CD8-positive, alpha-beta memory T cell (primary cell): ENCODE measurements at places on chromosomes 4 and X.

- no peaks in the 10 kb centered on the region for H3K27me3 ChIP-seq
- no peaks in the 10 kb centered on the region for H3K4me1 ChIP-seq
- H3K4me3 ChIP-seq: no peak overlapping the region
- DNase-seq: no peak
Measured at GRCh38 chr4:119087656-119088055, 48.0 kb upstream of the MYOZ2 start.

DNA sequence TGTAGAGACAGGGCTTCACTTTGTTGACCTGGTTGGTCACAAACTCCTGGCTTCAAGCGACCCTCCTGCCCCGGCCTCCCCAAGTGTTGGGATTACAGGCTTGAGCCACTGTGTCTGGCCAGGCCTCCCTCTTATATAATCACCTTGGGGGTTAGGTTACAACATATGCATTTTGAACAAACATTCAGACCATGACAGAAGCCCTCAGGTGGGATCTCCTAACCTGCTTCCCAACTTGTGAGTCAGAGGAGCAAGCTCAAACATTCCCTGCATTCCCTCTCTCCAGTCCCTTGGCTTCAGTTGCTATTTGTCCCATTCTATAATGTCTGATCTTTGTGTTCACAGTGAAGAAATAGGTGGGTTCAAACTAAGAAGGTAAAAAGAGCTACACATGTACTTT lies 76.5 kb upstream of the NRK start:
- no peaks in the 10 kb centered on the region for H3K27me3 ChIP-seq
- no peak overlapping the region for H3K27ac ChIP-seq
- H3K4me1 ChIP-seq: no peaks in the 10 kb centered on the region
- no peaks in the 10 kb centered on the region for H3K36me3 ChIP-seq
- no peak overlapping the region for H3K4me3 ChIP-seq

DNA sequence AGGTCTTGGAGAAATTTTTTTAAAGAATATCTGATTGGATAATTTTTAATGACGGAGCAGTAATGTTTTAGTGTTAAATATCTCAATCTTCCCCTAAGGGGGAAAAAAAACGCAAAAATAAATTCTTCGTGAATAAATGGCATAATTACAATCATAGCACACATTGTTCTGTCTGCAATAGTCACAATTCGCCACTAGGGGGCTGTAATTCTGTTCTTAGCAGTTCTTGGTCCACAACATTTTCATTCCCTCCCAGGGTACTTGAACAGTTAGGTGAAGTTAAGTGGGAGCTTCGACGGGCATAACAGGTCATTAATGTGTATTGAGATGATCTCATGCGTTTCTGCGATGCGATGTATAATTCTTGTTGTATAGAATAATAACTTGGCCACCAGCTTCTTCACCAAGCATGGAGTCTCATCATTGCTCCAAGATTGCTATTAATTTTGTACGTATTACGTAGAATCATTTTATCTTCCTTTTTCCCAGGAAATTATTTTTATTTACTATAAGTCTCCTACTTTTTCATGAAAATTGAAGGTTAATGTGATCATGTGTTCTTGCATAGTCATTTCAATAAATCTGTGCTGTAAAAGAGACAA lies 27.2 kb downstream of the HTR2C start:
- no peak overlapping the region for H3K4me3 ChIP-seq
- H3K4me1 ChIP-seq: no peaks in the 10 kb centered on the region
- H3K27me3 ChIP-seq: no peaks in the 10 kb centered on the region
- DNase-seq: peak; percentile 8
- H3K36me3 ChIP-seq: no peaks in the 10 kb centered on the region

DNA sequence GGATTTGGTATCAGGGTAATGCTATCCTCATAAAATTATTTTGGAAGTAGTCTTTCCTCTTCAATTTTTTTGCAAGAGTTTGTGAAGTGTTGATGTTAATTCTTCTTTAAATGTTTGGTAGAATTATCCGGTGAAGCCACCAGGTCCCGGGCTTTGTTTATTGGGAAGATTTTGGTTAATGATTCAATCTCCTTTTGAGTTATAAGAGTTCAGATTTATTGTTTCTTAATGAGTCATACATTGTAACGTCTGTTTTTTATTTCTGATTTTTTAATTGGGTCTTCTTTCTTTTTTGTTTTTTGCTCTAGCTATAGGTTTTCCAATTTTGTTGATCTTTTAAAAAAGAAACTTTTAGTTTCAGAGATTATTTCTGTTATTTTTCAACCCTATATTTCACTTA lies 412.3 kb downstream of the PDGFC start:
- DNase-seq: no peak
- H3K27ac ChIP-seq: no peak overlapping the region
- no peak overlapping the region for H3K4me3 ChIP-seq
- H3K36me3 ChIP-seq: no peaks in the 10 kb centered on the region
- no peaks in the 10 kb centered on the region for H3K27me3 ChIP-seq

DNA sequence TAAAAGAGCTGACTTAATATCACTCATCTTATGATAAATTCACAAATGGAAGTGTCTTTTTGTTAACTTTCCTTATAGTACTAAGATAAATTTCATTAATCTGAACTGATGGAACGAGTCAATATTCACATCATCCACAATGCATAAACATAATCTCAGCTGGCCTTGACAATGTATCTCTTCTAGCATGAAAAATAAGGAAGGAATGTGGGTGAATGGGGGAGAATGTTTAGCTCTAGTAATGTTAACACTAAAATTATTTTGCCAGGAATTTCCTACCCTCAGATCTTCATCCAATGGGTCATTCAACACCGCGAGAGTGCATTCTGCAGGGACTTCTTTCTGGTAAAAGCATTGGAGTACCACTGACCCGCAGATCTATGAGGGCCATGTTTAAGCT lies 15.8 kb downstream of the TRPC3 start:
- DNase-seq: no peak
- no peaks in the 10 kb centered on the region for H3K36me3 ChIP-seq
- H3K27ac ChIP-seq: no peak overlapping the region
- H3K27me3 ChIP-seq: peaks cover 4% of the 10 kb centered on the region
- peaks cover 5% of the 10 kb centered on the region for H3K4me1 ChIP-seq

- no peak overlapping the region for H3K27ac ChIP-seq
- H3K36me3 ChIP-seq: no peaks in the 10 kb centered on the region
- DNase-seq: no peak
- no peaks in the 10 kb centered on the region for H3K4me1 ChIP-seq
- H3K4me3 ChIP-seq: no peak overlapping the region
- no peaks in the 10 kb centered on the region for H3K27me3 ChIP-seq
Measured at GRCh38 chr4:143375326-143376073, 38.8 kb downstream of the GAB1 start.

GRCh38 chr4:157043131-157043530 lies 32.8 kb upstream of the GLRB start:
- no peak for DNase-seq
- no peaks in the 10 kb centered on the region for H3K4me1 ChIP-seq
- no peaks in the 10 kb centered on the region for H3K27me3 ChIP-seq
- H3K36me3 ChIP-seq: no peaks in the 10 kb centered on the region
- no peak overlapping the region for H3K27ac ChIP-seq

DNA sequence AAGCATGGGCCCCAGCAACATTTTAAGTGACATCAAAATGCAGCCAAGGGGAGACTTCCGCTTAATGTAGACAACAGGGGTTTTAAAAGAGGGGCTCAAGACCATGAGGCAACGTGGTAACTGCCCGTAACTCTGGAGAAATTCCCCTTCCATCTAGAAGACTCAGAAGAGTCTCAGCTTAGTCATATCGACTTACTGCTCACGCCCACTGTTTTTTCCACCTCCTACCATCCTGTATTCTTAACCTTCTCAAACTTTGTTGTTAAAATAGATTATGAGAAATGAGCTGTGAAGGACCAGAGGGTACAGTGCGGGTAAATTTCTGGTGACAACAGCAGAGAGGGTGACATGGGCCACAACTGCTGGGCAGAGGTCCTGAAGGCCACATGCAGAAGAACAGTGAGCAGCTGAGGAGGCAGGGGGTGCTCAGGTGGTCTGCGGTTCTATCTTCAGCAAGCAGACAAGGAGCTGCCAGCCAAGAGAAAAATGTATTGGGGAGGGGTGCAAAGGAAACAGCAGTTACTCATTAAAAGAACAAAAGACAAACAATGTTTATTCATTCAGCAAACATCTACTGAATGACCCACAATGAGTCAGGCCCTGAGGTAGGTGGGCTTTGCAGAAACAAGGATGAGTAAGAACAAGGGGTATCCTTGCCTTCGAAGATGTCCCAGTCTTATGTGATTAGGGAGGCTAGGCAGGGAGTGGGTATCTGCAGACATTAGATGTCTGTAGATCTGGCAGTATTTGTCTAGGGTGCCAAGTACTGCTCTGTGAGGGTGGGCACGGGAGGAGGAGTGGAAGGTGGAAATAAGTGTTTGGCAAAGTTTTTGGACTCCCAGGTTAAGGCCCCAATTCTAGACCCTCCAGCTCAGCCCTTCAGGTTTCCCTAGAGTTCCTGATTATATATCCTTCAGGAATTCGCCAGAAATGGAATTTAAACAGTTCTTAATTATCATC lies 175.3 kb downstream of the TSPAN5 start:
- no peaks in the 10 kb centered on the region for H3K4me1 ChIP-seq
- no peak overlapping the region for H3K27ac ChIP-seq
- DNase-seq: no peak
- H3K27me3 ChIP-seq: no peaks in the 10 kb centered on the region
- H3K4me3 ChIP-seq: no peak overlapping the region

DNA sequence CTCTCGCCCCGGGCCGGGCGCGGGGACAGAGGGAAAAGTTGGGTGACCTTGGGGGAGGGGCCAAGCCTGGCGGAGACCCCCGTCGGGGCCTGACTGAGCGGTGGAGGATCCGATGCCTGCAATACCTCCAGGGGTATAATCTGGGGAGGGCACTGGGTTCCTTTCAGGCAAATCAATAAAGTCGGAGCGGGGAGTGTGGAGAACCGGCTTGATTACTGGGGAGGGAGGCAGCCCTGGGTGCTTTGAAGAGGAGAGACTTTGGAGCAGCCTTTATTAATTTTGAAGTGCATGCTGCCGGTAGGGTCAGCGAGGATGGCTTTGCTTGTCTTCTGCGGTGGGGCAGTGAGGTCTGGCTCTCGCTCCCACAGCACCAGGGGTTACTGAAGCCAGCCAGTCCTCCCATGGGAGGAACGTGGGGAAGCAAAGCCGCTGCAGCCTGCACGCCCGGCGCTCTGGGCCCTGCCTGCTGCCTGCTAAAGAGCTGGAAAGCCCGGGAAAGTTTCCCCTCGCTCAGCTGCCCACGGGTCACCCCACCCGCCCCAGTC lies 403 bp upstream of the LGI2 start:
- no peak for DNase-seq
- peaks cover 9% of the 10 kb centered on the region for H3K27me3 ChIP-seq
- H3K4me3 ChIP-seq: no peak overlapping the region

- H3K27ac ChIP-seq: no peak overlapping the region
- DNase-seq: no peak
- H3K4me3 ChIP-seq: no peak overlapping the region
Measured at GRCh38 chr4:76666944-76667532, 230.9 kb downstream of the SOWAHB start.

DNA sequence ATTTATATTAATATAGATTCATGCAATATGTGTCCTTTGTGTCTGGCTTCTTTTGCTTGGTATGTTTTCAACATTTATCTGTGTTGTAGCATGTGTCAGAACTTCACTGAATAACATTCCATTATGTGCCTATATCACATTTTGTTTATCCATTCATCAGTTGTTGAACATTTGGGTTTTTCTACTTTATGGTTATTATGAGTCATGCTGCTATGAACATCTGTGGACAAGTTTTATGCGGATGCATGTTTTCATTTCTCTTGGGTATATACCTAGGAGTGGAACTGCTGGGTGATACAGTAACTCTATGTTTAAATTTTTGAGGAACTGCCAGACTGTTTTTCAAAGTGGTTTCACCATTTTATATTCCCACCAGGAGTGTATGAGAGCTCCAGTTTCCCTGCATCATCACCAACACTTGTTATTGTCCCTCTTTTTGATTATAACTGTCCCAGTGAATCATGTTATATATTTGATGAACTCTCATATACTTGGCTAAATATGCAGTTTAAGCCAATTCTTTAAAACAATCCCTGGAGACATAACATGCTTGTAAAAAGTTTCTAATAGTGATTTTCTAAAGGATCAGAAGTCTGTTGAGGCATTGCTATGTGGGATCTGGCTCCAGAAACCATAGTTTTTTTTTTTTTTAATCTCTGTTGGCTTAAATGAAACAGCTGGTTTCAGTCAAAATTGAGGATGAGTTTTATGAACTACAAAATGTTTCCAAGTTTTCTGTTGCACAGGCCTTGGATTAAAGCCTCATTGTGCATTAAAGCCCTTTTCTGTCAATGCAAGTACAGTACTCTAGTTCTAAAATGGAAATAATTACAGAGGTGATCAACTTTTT lies 21.6 kb upstream of the REPS2 start:
- no peak overlapping the region for H3K4me3 ChIP-seq
- H3K27ac ChIP-seq: no peak overlapping the region
- no peaks in the 10 kb centered on the region for H3K36me3 ChIP-seq
- no peak for DNase-seq

DNA sequence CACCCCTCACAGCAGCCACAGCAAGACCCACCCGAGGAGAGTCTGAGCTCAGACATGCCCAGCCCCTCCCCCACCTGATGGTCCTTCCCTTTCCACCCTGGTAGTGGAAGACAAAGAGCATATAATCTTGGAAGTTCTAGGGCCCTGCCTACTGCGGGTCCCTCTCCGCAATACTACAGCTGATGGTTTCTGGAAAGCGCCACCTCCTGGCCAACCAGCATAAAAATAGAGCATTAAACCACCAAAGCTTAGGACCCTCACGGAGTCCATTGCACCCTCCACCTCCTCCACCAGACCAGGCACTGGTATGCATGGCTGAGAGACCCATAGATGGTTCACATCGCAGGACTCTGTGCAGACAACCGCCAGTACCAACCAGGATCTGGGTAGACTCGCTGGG lies 78.2 kb downstream of the SH3BGRL start:
- no peak overlapping the region for H3K27ac ChIP-seq
- no peaks in the 10 kb centered on the region for H3K4me1 ChIP-seq
- DNase-seq: no peak
- no peaks in the 10 kb centered on the region for H3K27me3 ChIP-seq

DNA sequence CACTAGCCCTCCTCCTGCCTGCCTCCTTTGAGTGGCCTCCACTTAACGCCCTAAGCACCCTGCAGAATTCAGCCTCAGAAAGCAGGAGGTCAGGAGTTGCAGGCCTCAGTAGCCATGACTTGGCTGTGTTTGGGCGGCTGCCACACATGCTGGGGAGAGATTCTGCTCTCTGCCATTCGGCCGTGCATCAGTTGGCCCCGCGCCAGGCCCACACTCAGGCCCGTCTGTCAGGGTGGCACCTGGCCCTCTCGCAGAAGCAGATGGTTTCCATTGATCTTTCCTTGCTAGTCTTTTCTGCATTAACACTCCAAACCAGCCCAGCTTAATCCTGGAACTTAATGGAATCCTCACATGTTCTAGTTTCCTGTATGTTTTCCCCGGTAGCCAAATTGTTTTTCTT lies 30.7 kb upstream of the ATP6AP2 start:
- no peak overlapping the region for H3K4me3 ChIP-seq
- H3K4me1 ChIP-seq: no peaks in the 10 kb centered on the region
- no peaks in the 10 kb centered on the region for H3K27me3 ChIP-seq
- no peak overlapping the region for H3K27ac ChIP-seq
